ENCODE measurements at places on chromosomes 1 and 21.

DNA sequence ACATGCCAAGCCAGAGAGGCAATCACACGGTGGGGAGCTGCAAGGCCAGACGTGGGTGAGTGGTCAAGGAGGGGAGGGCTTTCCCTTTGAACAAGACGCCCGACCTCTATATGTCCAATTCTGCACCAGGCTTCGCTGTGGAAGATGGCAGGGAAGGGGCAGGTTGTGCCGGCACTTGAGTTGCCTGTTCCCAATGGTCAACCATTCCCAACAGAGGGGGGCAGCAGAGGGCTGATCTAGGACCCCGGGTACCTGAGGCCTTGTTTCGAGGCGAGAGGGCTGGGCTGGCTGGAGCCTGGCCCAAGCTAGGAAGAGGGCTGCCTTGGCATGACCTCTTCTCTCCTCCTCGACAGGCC, 64.9 kb downstream of the TMEM53 start:
- DNase-seq = peak; percentile 86

- DNase-seq = no peak
These were observed 16.6 kb upstream of the S100A11 start for GRCh38 chr1:152053375-152053774.

DNA sequence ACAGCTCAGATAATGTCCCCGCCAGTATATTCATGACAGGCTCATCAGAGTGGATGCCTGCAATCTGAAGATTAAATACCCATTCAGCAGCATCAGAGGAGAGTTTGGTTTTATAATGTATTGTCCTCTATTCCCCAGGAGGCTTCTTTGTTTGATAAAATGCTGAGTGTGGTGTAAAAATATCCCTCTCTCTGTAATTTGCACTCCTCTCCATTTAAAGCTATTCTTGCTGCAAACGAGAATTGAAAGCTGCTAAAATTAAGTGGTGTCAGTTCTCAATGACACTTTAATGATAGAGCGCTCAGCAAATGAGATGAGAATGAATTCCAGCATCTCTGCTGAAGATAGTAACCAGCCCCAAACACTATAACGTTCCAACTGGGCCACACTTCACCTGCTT, 205.7 kb upstream of the RRP15 start:
- DNase-seq = no peak

GRCh38 chr1:153352523-153352922, 3.9 kb upstream of the PGLYRP4 start:
- DNase-seq = peak; percentile 63

GRCh38 chr21:17081193-17081592, 431.6 kb upstream of the CXADR start:
- DNase-seq = no peak

DNA sequence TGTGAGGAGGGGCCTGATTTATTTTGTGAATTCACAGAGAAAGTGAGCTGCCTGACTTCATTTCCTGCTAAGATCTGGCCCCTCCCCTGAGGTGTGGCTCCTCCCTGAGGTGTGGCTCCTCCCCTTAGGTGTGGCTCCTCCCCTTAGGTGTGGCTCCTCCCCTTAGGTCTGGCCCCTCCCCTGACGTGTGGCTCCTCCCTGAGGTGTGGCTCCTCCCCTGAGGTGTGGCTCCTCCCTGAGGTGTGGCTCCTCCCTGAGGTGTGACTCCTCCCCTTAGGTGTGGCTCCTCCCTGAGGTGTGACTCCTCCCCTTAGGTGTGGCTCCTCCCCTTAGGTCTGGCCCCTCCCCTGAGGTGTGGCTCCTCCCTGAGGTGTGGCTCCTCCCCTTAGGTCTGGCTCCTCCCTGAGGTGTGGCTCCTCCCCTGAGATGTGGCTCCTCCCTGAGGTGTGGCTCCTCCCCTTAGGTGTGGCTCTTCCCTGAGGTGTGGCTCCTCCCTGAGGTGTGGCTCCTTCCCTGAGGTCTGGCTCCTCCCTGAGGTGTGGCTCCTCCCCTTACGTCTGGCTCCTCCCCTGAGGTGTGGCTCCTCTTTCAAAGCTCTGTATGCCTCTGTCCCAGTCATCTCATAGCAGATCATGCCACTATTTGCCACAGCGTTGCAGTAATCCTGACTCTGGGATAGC, 26.9 kb upstream of the LRRC3 start:
- DNase-seq = no peak

DNA sequence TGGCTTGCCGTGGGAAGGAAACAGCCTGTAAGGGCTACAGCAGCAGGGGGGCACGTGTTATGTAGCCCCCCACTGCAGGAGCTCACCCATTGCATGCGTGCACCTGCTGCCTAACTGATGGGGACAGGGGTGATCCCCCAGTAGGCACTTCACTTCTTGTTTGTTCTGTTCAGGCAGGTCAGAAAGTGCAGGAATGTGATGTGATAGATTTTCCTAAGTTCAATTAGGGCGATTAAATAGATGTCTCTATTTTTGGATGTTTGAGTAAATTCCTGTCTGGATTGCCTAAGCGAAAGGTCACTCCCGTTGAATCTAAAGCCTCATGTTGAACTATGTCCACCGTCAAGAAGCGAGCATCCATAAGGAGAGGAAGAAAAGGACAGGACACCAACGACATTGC, 78.8 kb upstream of the LPGAT1 start:
- DNase-seq = no peak

- DNase-seq = peak; percentile 66
These were observed 71.2 kb downstream of the CASZ1 start for GRCh38 chr1:10724948-10725847.

- no peak for DNase-seq
These were observed 1.5 kb upstream of the FCMR start for GRCh38 chr1:206923009-206923960.

GRCh38 chr21:44394733-44395132, 41.3 kb downstream of the TRPM2 start:
- no peak for DNase-seq

DNA sequence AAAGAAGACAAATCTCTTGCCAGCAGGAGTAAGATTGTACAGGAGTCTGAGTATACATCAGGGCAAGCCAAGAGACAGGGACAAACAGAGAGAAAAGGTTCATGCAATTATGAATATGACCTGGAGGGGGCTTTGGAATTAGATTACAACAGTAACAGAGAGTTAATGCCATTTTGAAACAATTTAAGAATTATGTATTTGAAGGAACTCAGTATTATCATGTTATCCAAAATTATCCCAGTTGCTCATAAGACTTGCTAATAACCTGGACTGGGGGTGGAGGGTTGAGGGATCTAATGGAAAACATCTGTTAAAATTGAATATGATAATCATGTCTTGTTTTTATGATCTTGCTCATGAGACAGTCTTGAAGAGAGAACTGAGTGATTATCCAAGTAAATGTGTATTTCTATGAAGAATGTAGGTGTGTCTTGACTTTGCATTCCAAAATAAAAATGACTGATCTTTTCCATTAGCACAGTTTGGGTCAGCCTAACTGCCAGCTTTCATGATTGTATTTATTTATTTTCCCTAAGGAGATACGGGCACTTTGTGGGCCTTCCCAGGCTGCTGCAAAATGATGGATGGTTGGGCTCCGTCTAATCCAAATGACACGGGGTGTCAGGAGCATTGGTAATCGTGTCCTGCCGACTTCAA, 117.7 kb downstream of the ERG start:
- no peak for DNase-seq

- no peak for DNase-seq
These were observed 348.0 kb downstream of the PTPRU start for GRCh38 chr1:29584362-29584761.

DNA sequence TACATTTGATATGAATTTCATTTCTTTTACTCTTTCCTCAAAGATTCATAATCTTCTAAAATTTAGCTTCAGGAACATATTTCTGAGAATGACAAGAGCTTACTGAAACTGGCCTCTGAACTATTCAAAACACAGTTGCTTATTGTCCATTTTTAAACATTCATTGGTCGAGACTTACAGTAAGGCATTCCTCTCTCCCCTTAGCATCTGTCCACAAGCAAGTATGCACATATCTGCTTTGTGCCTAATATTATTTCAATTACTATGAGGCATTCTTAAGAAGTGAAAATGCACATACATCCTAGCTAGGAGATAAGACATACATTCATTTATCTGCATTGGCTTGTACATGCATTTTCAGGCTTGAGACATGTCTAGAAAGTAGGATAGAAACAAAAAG, 488.7 kb downstream of the PTBP2 start:
- no peak for DNase-seq

DNA sequence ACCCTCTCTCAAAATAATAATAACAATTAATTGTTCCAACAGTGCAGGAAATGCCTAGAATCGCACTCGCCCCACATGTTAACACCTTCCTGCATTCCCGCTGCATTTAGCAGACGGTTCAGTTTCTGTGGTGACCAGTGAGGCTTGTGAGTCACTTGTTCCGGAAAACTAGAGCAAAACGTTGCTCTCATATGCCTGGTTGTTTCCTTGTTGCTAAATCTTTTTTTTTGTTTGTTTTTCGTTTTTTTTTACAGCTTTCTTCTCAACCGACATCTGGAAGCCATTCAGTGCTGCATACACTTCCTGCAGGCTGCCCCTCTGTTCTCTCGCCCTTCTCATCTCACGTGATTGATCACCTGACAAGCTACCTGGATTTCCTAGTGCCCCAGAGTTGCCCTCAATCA, 56.9 kb upstream of the TMPRSS2 start:
- DNase-seq = no peak

GRCh38 chr1:240092301-240093119, 827 bp downstream of the FMN2 start:
- peak; percentile 20 for DNase-seq

DNA sequence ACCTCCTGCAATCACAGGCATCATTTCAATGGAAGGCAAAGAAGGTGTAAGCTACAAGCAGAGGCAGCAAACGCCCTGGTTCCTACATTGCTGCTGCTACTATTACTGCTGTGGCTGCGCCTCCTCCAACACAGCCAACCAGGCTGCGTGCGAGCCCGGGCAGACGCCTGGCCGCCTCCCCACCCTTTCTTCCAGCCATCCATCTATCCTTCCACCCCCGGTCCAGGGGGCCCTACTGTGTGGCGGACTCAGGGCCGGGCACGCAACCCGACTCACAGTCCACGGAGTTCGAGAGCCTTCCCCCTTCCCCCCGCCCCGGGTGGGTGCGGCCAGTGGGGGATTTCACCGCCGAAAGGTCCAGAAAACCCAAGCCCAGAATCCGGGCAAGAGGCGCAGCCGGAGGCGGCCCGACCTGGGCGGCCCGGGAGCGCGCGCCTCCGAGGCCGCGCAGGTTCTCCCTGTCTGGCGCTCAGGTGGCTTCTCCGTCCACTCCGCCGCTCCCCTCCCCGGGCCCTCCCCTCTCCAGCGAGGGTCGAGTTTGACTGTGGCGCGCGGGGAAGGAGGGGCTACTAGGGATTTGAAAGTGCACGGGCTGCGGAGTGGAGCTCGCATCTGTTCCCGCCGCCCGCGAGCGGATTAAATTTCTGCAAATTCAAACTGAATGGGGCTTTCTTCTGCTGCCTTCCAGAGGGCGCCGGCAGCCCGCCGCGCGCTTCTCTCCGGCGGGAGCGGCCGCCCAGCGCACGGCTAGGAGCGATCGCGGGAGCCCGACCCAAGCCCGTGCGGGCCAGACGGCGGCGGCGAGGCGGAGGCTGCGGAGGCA, at the start of gene HUNK:
HUNK (plus strand) TSS at position 569 of the 823 bp plus-strand sequence. CDS start 655 bp downstream, outside the sequence.
- peak; percentile 51 for DNase-seq

GRCh38 chr1:25110036-25110435, 122.3 kb downstream of the SYF2 start:
- DNase-seq = no peak

DNA sequence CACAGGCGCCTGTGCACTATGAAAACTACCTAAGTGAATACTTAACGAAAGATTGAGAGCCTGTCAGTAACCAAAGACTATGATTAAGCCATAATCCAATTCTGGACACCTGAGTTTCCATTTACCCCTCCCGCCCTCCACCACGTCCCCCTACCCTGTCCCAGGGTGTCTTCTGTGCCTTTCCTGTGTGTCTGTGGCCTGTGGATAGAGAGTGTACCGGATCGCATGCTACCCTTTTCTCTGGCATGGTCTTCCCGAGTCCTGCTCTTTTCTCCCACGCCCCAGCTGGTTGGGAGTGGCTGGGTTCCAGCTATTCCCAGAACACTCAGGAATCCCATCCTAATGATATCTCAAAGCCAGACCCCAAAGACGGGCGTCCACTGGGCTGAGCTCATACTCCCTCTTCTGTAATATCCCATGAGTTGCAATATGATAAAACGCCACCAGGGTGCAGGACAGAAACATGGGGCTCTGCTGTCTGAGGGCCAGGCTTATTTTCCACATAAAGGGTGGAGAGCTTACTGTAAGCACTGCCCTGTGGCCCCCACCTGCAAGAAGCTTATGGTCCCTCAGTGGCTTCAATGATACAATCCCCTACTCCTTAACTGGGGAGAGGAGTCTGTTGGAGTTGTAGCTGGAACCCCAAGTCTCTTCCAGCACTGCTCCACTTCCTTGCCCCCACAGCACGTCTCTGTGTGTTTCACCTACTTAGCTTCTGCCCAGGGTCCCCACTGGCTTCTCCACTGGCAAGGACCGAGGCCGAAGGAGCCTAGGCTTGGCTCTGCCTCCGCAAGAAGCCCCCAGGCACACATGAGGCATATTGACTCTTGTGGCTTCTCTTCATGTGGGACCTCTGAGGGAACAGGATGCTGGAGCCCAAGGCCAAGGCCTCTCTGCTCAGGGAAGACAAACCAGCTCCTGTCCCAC, 17.6 kb upstream of the ALX3 start:
- peak; percentile 57 for DNase-seq

- DNase-seq = peak; percentile 54
These were observed at the start of the genes FPGT and LRRIQ3 for GRCh38 chr1:74197657-74198552. Gene FPGT, plus strand, starts transcription at chr1:74198242. Its CDS starts 37 bp downstream, at chr1:74198279. Gene LRRIQ3, minus strand, starts transcription at chr1:74198176. Its CDS starts 14,492 bp downstream, at chr1:74183684.

DNA sequence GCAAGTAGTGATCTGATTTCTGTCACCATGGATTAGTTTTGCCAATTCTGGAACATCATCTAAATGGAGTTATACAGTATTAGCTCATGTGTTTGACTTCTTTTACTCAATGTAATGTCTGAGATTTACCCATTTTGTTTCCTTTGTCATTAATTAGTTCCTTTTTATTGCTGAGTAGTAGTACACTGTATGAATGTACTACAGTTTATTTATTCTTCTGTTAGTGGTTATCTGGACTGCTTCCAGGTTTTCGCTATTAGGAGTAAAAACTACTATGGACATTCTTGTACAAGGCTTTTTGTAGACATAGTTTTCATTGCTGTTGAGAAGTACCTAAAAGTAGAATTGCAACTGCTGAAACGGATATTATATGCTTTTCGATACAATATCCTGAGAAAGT, 14.1 kb downstream of the SUCO start:
- DNase-seq = no peak

- no peak for DNase-seq
These were observed 2.2 kb downstream of the RNF19B start for GRCh38 chr1:32962248-32962896.

GRCh38 chr1:207890136-207890738, 20.7 kb downstream of the CD34 start:
- DNase-seq = no peak

DNA sequence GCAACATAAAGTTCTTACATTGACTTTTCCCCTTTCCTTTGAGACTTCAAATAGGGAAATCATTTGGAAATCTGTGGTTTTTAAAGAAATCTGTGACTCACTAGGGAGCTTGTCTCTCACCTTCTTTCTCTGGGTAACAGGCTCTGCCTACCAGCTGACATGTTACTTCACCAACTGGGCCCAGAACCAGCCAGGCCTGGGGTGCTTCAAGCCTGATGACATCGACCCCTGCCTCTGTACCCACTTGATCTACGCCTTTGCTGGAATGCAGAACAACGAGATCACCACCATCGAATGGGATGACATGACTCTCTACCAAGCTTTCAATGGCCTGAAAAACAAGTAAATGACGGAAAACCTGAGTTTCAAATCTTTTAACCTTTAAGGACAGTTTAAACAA, 9.2 kb upstream of the CHIA start:
- DNase-seq = no peak

All from NCI-H1092 (cell line).